ENCODE measurements at places on chromosomes 1 and 21. TPM values are rescaled to one million over a fixed set of nuclear protein-coding genes. Genes with fewer than 3 reads are reported as not detected.

The PLXNA2 gene
- total RNA-seq, result 73.5 TPM

DNA sequence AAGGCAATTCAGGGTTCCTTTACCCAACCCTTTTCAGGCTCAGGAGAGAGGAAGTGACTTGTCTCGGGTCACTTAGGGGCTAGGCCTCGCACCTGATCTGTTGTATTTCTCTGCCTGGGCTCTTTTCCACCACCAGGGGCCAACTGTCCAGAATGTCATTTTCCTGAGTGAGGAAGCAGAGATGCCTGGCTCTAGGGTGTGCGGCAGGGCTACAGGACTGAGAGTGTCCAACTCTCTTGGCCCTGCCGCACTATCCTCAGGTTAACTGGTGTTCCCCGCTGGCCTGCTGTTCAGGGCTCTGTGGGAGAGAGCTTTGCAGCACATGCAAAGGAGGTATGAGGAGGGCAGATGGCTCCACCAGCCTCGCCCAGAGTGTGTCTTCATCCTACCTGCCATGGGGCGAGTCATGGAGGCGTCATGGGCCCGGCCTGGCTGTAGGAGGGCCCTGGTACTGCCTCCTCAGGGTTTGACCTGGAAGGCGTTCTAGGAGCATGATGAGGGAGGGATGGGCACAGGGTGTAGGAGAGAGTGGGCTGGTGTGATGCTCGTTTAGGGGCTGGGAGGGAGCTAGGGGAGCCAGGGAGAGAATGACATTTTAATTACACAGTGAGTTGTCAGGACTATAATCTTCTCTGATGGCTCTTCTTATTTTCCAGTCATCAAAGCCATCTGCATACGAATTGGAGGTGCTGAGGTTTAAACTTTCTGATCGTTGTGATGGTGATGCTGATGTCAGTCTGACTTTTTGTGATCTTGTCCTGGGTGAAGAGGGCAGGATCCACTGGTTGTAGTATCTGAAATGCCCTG is 128.3 kb downstream of the NOS1AP start:
- DNase-seq, result no peak

The DMRTA2 gene
- total RNA-seq, result not detected

GRCh38 chr1:95311762-95312161 is 77.8 kb downstream of the RWDD3 start:
- no peak for DNase-seq

DNA sequence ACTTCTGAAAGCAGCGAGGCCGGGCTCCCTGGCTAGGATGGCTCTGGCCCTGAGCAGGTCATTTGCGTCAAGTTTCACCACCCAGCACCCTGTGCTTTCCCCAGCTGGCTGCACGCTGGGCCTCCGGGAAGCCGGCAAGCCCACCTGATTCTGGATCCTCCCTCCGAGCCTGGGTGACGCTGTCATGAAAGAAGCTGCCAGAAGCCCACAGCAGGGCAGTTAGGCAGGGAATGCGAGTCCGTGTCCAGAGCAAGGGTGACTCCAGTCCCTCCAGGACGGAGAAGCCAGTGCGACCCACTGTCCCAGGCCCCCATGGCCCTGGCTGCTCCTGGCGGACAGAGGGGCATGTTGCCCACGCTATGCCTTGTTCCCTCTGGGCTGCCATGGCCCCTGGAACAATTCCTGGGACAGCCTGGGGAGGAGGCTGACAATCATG is 44.4 kb upstream of the PCBP3 start:
- no peak for DNase-seq

DNA sequence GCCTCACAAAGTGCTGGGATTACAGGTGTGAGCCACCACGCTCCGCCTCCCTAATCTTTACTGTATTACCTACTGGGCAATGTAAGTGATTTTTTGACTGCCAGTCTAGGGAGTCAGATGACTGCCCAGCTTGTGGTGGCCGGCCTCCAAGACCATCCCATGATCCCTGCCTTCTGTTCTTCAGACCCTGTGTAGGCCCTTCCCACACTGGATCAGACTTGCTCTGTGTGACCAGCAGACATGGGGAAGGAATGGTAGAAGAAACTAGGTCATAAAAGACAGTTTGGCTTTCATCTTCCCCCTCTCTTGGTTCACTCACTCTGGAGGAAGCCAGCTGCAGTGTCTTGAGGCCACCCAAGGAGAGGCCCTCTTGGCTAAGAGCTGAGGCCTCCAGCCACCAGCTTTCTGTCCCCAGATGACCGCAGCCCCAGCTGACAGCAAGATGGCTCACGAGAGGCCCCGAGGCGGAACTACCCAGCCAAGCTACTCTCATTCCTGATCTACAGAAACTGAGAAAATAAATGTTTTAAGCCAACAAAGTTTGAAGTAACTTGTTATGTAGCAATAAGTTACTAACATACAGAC is 14.5 kb upstream of the CBR3 start:
- DNase-seq, result peak; percentile 71

The FMOD gene
- 36.6 TPM for total RNA-seq

Measured in left lung (tissue), 14 donors.